ENCODE measurements at places on chromosomes 16 and 17.

DNA sequence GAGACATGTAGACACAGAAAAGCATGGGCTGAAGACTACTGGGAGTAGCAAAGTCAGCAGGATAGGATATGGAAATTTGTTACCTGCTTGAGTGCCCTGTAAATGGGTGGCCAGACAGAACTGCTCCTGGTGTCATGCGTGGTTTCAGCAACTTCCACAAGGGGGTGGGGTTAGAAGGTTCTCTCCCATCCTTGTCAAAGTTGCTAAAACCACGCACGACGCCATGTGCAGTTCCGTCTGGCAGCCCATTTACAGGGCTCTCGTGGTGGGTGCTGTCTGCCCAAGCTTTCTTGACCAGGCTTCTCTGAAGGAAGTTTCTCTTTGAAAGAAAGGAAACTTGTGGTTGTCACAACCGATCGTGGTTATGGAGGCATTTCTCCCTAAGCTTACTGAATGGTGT lies 6.9 kb upstream of the DBNDD1 start:
- peak; percentile 42 for DNase-seq

DNA sequence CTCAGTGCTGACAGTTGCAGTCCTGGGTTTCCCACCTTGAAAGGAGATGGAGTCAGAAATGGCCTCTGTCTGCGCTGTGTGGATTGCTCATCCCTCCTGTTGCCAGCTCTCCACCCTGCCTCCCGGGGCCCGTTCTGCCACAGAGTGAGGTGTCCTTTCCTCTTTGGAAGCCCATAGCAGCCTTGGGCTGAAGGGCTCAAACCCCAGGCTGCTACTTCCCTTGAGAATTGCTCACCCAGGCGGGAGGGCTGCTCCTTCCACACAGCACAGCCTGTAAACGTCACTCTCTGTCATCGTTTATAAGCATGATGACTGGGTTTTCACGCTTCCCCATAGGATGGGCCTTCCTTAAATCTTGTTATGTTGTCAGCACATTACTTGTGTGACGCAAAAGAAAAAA lies 62.7 kb downstream of the FOXK2 start:
- no peak for DNase-seq

GRCh38 chr17:69326377-69327059 lies 415 bp downstream of the ABCA5 start:
- DNase-seq = no peak

GRCh38 chr16:69496896-69497295 lies 68.9 kb upstream of the NFAT5 start:
- DNase-seq = no peak

GRCh38 chr17:31224366-31224765 lies 72.7 kb downstream of the OMG start:
- no peak for DNase-seq

DNA sequence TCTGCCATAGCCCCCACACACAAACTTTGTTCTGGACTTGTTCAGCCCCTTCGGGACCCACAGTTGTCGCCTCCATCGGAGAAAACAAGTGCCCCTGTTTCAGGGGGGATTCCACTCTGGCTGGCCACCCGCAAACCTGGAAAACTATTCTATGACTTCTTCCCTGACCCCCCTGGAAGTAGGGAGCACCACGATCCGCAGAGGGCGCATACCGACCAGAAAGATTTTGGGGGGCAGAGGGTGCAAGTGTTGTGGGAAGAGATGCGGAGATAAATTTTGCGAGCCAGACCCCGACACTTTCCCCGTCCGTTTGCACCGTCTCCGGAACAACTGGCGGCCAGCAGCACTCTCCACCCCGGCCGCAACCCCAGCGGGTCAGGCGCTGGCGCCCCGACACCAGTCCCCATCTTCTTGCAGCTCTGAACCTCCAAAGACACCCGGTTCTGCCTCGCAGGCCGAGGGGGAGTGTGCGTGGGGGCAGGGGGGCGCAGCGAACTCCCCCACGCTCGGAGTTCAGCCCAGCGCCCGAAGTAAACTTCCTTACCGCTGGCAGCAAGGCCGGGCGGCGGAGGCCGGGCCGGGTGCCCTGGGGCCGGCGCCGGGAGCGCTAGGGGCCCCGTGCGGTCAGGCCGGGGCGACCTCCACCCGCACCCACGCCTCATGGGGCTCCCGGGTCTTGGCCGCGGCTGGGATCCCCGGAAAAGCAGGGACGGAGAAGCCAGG lies 744 bp downstream of the SALL1 start:
- DNase-seq = no peak

- DNase-seq = no peak
These were observed 8.9 kb downstream of the CA10 start for GRCh38 chr17:52149626-52150025.

DNA sequence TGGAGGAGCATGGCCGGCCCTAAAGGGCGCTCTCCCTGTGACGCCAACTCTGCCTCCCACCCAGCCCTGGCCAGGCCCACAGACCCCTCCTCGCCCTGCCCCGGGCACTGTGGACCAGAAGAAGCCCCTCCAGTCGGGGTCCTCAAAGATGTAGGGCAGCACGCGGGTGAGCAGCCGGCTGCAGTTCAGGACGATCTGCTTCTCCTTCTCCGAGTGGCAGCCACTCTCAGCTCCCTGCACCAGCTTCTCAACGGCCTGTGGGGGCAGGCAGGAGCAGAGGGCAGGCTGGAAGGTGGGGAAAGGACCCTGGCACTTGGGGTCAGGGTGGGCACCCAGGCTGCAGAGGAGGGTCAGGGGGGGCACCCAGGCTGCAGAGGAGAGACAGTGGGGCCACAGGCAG lies 8.9 kb downstream of the HID1 start:
- peak; percentile 74 for DNase-seq

GRCh38 chr17:75047398-75048098 lies 523 bp downstream of the KCTD2 start:
- DNase-seq = no peak

- no peak for DNase-seq
These were observed 1.8 kb upstream of the APRT start for GRCh38 chr16:88813269-88814143.

- no peak for DNase-seq
These were observed 131.3 kb downstream of the KCNJ18 start for GRCh38 chr17:21823643-21824042.

- peak; percentile 30 for DNase-seq
These were observed 772 bp downstream of the CHD3 start for GRCh38 chr17:7889166-7889955.

DNA sequence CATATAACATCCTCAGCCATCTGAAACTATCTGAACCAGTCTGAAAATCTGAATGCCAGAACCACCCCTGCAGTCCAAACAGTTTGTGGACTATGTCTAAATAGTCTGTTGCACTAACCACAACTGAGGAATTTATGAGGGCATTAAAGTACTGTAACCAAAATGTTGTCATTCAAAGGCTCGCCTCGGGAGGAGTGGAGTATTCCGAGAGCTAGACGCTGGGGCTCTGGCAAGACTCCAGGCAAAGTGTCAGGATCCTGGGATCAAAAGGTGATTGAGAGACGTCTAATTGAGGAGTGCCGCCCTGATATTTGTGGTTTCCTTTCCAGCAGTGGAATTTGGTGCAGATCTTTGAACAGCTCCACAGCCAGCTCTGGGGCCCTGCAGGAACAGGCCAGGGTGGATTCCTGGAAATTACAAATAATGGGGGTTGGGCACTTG lies 142.9 kb upstream of the MYOCD start:
- DNase-seq = no peak

GRCh38 chr17:58534331-58534730 lies 19.9 kb upstream of the MTMR4 start:
- DNase-seq = no peak

- DNase-seq = no peak
These were observed 292.0 kb upstream of the CCL2 start for GRCh38 chr17:33962857-33963655.

DNA sequence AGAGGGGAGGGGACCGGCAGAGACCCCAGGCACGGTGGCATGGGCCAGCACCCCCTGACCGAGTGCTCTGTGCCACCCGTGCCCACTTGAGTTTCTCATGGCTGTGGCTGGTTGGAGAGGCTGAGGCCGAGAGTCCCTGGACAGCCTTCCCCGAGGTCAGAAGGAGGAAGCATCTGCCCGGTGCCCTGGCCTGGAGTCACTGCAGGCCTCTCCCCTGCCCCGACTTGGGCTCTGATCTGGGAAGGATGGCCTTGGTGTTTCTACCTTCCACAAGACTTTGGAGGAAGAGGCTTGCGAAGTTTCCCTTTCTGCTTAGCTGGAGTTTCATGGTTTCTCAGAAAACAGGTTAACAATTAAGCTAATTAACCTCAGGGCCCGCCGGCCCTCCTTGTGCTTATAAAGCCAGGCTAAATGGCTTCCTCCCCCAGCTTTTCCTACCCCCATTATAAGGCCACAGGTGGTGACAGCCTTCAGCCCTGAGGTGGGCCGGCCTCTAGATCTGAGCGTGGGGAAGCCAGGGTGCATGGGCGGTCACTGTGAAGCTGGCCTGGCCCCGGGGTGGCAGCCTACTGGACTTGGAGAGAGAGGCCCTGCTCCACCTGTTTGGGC lies 17.3 kb downstream of the LLGL2 start:
- DNase-seq = no peak

- DNase-seq = no peak
These were observed 144.6 kb upstream of the FOXF1 start for GRCh38 chr16:86365513-86366273.

GRCh38 chr16:77594799-77595596 lies 127.3 kb upstream of the NUDT7 start:
- DNase-seq = no peak

DNA sequence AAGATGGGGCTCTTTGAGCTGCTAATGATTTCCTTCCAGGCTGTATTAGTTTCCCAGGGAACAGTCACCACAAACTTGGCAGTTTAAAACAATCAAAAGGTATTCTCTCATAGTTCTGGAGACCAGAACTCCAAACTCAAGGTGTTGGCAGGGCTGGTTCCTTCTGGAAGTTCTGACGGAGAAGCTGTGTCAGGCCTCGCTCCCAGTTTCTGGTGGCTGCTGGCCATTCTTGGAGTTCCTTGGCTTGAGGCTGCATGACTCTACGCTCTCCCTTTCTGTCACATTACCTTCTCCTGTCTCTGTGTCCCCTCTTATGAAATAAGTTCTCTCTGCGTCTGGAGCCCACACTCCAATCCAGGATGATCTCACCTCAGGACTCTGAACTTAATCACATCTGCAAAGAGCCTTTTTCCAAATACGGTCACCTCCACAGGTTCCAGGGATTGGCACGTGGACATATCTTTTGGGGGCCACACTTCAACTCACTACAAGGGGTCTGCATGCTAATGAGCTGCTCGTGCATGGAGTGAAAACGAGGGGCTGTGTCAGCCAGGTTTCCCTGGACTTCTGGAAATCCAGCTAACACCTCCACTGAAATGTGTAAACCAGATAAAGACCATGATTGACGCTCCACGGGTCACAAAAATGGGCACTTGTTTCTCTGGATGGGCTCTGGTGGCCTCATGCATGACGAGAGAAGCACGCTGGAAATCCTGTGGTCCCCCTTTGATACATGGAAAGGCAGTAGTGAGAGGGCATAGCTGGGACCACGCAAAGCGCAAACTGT lies 78.3 kb downstream of the DYNLRB2 start:
- no peak for DNase-seq

- DNase-seq = no peak
These were observed 3.9 kb downstream of the RAI1 start for GRCh38 chr17:17684906-17685774.

GRCh38 chr17:32523827-32524552 lies 37.2 kb downstream of the CDK5R1 start:
- DNase-seq = no peak

All from Kasumi-1 (cell line).